Calu3 (cell line): ENCODE measurements at places on chromosomes 2 and 18.

GRCh38 chr2:1748176-1748740, 3.9 kb upstream of the PXDN start:
- DNase-seq, result no peak

- no peak for DNase-seq
Measured at GRCh38 chr2:205409411-205409810, 272.9 kb upstream of the NRP2 start.

DNA sequence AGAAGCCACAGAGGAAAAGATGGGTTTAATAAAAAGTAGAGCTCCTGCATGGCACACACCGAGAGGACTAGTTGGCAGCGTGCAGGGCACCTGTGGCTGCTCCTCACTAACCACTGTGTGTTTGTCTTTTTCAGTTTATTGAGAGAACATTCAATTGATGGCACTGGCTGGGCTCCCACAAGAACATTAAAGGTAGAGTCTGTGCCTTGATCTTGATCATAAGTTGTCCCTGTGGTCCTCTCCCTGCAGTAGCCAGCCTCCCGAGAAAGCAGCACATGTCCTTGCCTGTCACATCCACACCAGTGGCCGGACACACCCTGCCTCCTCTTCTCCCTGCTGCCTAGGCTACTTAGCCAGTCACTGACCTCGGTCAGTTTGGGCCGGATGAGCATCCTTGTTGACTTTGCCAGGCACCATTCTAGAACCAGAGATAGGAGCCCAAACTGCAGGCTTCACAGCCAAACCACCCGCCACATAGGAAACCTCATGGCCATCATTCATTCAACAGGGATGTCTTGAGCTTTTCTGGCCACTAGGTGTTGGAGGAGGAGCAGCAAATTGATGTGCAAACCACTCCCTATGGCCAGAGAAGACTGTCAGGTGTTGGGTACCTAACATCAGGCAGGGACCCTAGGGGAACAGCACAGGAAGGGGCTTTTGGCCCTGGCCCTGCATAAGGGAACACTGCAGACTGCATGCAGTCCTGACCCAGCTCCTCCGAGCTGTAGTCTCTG, 30.2 kb upstream of the SCLY start:
- no peak for DNase-seq

DNA sequence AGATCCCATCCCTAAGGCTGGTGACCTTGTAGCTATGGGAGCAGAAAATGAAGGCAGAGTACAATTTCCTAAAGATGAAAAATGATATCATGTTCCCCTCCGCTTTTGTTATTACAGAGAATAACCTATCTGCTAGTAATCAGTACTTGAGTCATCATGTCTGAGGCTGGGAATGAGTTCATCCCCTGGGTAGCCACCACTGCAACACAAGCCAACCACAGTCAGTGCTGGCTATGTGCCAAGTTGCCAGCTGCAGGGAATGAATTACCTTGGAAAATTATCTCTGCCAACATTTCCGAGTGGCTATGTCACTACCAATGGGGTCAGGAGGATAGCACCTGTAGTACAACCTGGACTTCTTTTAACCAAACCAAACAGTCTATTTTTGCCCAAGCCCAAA, 1094.7 kb upstream of the DDX18 start:
- peak; percentile 6 for DNase-seq

DNA sequence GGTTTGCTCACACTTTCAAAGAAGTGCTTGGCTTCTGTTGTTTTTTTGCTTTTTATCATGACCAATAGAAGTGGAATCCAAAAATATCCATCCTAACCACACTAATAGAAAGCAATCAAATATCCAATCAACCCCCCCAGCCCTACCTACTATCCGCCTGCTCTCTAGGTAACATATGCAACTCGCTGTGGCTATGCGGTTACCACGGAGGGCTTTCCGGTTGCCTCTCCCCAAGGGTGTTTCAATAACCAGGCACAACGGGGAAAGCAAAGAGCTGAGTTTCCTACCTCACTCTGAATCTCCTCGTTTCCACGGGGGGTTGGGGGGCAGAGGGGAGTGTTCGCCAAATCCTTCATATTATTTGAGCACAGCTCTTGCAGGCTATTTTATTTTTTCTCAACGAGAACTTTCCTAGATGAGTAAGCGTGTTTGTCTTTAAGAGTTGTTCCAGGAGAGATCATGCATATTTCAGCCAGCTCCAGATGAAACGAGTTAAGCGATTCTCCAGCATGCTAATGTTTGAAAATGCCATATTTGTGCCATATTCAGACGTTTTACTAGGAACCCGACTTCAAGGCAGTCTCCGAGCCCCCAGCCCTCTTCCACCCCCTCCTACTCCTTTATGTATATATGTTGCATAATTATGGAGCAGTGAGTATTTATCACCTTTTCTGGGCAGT, 30.3 kb downstream of the PAX3 start:
- DNase-seq, result no peak

DNA sequence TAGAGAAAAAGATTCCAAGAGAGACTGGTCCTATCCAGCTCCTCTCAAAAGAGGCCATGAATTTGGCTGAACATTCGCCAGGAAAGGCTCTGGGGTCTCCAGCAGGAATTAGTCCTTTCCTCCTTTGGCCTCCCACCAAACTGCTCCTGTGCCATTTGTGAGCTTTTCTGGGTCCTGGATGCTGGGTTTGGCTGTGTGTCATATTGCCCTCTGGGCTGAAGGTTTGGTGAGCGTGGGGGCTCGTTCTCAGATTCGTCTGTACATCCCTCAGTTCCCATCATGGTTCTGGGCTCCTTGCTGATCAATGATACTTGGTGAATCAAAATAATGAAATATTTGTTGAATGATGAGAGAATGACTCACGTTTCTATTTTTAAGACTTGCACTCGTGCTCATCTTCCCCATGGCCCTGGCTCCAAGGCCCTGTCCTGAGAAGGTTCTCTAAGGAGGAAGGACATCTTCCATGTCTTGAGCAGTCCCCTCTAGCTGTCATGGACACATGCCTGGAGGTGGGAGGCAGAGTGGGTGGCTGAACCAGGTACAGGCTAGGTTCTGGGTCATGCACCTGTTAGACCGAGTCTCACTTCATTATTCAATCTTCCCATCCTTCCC, 47.8 kb upstream of the RHOB start:
- DNase-seq, result no peak

- DNase-seq, result no peak
Measured at GRCh38 chr2:182941919-182942318, 75.5 kb upstream of the FRZB start.

DNA sequence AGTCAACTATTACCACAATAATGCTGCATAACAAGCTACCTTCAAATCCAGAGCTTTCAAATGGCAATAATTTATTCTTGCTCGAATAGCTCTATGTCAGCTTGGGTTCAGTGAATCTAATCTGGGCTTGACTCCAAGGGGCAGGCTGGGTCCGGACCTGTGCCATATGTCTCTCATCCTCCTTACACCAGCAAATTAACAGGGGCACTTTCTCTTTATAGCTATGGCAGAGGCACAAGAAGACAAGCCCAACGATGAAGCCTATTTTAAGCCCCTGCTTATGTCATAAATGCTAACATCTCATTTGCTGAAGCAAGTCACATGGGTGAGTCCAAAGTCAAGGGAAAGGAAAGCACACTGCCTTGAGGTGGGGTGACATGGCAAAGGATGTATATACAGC, 13.3 kb upstream of the ZNF521 start:
- DNase-seq, result no peak

- DNase-seq, result no peak
Measured at GRCh38 chr2:169862816-169863215, 35.6 kb downstream of the UBR3 start.

DNA sequence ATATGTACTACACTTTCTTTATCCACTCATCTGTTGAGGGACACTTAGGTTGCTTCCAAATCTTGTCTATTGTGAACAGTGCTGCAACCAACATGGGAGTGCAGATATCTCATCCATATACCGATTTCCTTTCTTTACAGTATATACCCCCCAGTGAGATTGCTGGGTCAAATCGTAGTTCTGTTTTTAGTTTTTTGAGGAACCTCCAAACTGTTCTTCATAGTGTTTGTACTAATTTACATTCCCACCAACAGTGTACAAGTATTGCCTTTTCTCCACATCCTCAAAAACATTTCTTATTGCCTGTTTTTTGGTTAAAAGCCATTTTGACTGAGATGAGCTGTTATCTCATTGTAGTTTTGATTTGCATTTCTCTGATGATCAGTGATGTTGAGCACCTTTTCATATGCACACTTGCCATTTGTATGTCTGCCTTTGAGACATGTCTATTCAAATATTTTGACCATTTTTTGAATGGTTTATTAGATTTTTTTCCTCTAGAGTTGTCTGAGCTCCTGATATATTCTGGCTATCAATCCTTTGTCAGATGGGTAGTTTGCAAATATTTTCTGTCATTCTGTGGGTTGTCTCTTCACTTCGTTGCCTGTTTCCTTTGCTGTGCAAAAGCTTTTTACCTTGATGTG, 12.2 kb downstream of the PLEK start:
- DNase-seq, result no peak

DNA sequence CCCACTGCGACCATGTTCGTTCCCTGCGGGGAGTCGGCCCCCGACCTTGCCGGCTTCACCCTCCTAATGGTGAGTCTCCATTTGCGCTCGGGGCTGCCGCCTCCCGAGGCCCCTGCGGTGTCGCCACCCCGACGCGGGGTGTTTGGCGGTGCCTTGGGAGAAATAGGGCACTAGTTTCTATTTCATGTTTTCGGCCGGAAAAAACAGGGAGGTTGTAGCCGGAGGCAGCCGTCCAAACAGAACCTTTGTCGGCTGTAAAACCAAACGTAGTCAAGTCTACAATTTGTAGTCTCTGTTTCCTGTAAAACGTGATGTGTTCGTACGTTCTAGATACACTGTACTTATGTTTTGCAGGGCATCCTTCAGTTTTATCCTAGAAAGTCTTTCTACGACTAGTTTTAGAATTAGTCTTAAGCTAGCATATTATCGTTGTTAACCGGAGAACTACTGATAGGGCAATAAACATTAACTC, 290 bp downstream of the PSMG2 start:
- DNase-seq, result no peak

DNA sequence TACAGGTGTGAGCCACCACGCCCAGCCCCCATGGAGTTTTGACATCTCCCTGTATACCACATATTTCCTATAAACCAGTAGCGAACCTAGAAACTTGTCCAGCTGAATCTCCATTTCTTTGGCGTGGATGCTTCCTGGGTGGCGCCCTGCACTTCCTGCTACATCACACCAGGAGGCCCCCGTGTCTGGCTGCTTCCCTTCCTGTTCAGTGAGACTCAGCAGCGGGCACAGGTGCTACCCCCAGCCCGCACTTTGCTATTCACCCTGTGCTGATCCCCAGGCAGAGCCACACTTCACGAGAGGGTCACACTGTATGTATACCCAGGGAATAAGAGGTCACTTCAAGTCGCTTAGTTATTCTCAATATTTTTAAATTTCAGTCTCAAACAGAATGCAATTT, 35.0 kb downstream of the CYP27C1 start:
- DNase-seq, result no peak

- DNase-seq, result no peak
Measured at GRCh38 chr18:28127228-28127627, 49.7 kb downstream of the CDH2 start.

DNA sequence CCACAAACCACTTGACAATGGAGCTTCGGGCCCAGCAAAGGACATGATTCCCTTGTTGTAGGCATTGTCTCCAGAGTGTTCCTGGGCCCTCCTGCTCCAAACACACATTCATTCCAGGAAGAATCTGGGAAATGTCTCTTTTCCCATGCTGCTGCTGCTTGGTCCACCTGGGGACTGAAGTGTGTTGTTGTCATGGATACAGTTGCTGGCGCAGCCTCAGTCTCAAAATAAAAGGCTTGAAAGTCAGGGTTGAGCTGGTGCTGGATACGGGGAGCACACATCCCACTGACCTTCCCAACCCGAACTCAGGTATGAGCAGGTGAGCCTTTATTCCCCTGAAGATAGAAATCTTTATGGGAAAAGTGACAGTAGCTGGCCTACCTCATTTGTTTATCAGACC, 30.6 kb upstream of the SPP2 start:
- no peak for DNase-seq

DNA sequence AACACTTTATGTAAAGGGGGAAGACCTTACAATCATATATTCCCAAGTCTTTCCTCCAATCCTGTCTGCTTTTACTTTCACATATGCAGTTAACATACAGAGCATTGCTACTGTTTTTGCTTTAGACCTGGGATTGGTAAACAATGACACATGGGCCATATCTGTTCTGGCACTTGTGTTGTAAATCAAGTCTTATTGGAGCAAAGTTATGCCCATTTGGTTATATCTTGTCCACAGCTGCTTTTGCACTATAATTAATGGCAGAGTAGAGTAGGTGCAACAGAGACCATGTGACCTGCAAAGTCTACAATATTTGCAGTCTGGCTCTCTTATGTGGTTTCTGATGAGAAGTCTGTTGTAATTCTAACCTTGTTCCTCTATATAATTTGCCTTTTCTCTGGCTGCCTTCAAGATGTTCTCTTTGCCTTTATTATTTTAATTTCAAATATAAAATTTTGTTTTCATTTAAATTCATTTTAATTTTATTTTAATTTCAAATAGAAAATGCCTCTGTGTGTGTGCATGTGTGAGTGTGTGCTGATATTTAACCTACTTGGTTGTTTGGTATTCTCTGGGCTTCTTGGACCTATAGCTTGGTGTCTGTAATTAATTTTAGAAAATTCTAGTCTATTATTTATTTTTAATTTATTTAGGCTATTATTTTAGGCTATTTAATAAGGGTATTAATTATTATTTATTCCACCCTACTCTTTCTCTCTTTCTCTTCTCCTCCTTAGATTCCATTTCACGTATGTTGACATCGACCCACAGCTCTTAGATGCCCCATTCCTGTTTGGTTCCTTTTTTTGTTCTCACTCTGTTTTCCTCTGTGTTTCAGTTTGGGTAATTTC, 16.8 kb upstream of the LPIN1 start:
- no peak for DNase-seq

- DNase-seq, result no peak
Measured at GRCh38 chr2:106012001-106012590, 182.0 kb downstream of the UXS1 start.

- DNase-seq, result no peak
Measured at GRCh38 chr2:73982140-73982617, 2.5 kb upstream of the TET3 start.

GRCh38 chr2:69253611-69254301, 133.3 kb downstream of the GFPT1 start:
- DNase-seq, result no peak

DNA sequence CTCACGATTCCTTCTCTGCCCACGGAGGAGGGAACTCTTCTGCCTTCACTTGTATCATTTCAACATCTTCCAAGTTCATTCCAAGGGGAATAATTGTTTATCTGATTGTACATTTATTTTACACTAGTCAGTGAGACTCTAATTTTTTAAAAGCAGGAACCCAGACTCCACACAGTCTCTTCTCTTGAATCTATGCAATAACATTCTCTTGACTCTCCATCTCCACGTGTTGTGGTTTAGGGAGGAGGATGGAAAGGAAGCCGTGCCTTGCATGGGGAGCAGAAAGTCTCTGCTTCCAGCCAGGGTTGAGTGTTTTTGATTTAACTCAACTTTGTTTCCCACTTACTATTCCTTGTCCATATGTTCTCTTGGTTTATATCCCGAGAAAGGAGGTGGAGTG, 131.1 kb upstream of the RIOK3 start:
- DNase-seq, result no peak
